Heart left ventricle (tissue), 16 donors: ENCODE measurements at places on chromosomes 2 and 18. TPM values are rescaled to one million over a fixed set of nuclear protein-coding genes. Genes with fewer than 3 reads are reported as not detected.

GRCh38 chr18:10131460-10132395 lies 217.9 kb downstream of the VAPA start:
- peaks cover 23% of the 10 kb centered on the region for H3K4me1 ChIP-seq
- peak overlapping the region; percentile 44 for H3K4me3 ChIP-seq

GRCh38 chr2:204386668-204387067 lies 158.6 kb upstream of the PARD3B start:
- H3K27me3 ChIP-seq, result no peaks in the 10 kb centered on the region
- H3K4me3 ChIP-seq, result no peak overlapping the region
- H3K4me1 ChIP-seq, result no peaks in the 10 kb centered on the region
- DNase-seq, result no peak
- no peak overlapping the region for H3K27ac ChIP-seq

- no peaks in the 10 kb centered on the region for H3K4me1 ChIP-seq
- no peaks in the 10 kb centered on the region for H3K27me3 ChIP-seq
- no peak for DNase-seq
- H3K4me3 ChIP-seq, result no peak overlapping the region
- no peak overlapping the region for H3K27ac ChIP-seq
- no peaks in the 10 kb centered on the region for H3K36me3 ChIP-seq
Observed at GRCh38 chr2:214904634-214905033, 95.2 kb upstream of the BARD1 start.

CAVIN2 gene
- 121 TPM for total RNA-seq

DNA sequence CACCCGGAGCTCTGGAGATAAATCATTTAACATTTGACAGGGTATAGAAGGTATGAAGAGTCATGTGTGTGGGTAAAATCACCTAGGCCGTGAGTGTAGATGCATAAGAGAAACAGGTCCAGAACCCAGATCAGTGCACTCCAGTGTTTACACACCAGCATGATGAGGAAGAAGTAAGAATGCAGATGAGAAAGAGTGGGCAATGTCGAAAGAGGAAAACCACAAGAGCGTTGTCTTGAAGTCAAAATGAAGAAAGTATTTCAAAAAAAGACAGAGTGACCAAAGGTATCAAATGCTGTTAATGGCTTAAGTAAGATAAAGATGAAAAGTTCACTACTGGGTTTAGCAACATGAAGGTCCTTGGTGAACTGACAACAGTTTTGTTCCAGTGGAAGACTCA lies 32.0 kb upstream of the PLB1 start:
- no peak overlapping the region for H3K4me3 ChIP-seq
- H3K36me3 ChIP-seq, result no peaks in the 10 kb centered on the region
- H3K27me3 ChIP-seq, result no peaks in the 10 kb centered on the region
- H3K4me1 ChIP-seq, result no peaks in the 10 kb centered on the region

DNA sequence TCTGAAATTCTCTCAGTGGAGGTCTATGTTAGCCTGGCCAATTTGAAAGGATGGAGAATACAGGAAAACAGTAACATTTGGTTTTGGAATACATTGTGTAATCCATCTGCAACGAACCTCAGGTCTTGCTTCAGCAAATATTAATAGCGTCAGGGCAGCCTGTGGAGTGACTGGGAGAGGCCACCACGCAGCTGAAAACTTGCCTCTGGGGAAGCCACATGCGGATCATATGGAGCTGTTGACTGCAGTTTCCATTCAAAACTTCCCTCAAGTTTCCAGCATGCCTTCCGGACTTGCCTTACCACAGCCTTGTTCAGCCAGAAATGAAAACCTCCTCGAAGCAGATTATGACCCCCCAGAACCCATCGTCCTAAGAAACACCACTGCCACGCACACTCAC lies 25.7 kb downstream of the BCL11A start:
- H3K4me3 ChIP-seq, result no peak overlapping the region
- H3K27ac ChIP-seq, result peak overlapping the region; percentile 58
- H3K4me1 ChIP-seq, result peaks cover 3% of the 10 kb centered on the region
- H3K27me3 ChIP-seq, result peaks cover 12% of the 10 kb centered on the region
- H3K36me3 ChIP-seq, result no peaks in the 10 kb centered on the region

OSR1 gene
- total RNA-seq, result 4.7 TPM

GRCh38 chr2:46299365-46300263 lies 2.4 kb downstream of the EPAS1 start:
- no peaks in the 10 kb centered on the region for H3K36me3 ChIP-seq
- H3K27ac ChIP-seq, result peak overlapping the region; percentile 95
- H3K27me3 ChIP-seq, result no peaks in the 10 kb centered on the region
- H3K4me1 ChIP-seq, result peaks cover 4% of the 10 kb centered on the region
- peak overlapping the region; percentile 88 for H3K4me3 ChIP-seq

UGT1A8 gene
- not detected for total RNA-seq

GRCh38 chr18:48728204-48728833 lies 189.5 kb downstream of the CTIF start:
- H3K4me1 ChIP-seq, result peaks cover 27% of the 10 kb centered on the region
- H3K27me3 ChIP-seq, result no peaks in the 10 kb centered on the region
- H3K4me3 ChIP-seq, result no peak overlapping the region
- peak overlapping the region; percentile 76 for H3K27ac ChIP-seq
- no peaks in the 10 kb centered on the region for H3K36me3 ChIP-seq

DNA sequence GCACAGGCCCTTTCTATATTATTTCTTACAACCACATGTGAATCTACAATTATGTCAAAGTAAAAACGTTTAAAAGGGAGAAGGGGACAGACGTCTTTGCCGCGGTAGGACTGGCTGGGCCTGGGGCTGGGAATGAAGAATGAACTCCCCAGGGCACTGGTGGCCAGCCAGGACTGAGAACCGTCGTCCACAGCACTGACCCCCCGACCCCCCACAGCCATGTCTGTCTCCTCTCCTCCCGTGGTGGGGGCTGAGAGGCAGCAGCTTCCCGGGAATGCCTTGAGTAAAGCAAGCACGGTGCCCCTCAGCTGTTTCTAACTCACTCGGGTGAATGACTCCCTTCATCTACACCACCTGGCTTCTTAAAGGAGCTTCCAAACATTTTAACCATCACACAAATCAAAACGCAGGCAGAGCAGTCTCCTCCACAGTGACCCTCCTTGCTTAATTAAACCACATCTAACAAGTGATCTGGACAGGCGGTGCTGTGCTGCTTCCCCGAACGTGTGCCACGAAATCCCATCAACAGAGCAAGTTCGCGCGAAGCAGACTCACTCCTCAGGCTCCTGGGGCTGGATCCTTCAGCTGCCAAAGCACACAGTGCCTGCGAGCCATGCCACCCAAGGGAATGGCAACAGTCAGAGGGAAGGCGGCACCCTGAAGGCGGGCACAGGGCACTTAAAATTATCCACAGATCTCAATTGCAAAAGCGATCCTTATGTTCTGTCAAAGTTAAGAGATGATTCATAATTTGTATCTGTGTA lies 217.7 kb downstream of the EIPR1 start:
- H3K27me3 ChIP-seq, result no peaks in the 10 kb centered on the region
- DNase-seq, result no peak
- no peak overlapping the region for H3K27ac ChIP-seq
- H3K36me3 ChIP-seq, result no peaks in the 10 kb centered on the region

- no peak overlapping the region for H3K4me3 ChIP-seq
- H3K36me3 ChIP-seq, result no peaks in the 10 kb centered on the region
- DNase-seq, result no peak
- no peaks in the 10 kb centered on the region for H3K27me3 ChIP-seq
- no peak overlapping the region for H3K27ac ChIP-seq
- H3K4me1 ChIP-seq, result peaks cover 29% of the 10 kb centered on the region
Observed at GRCh38 chr2:110771547-110772382, 39.4 kb downstream of the ACOXL start.

GRCh38 chr2:56107502-56108220 lies 76.1 kb upstream of the CCDC85A start:
- no peaks in the 10 kb centered on the region for H3K36me3 ChIP-seq
- H3K27me3 ChIP-seq, result no peaks in the 10 kb centered on the region
- no peak overlapping the region for H3K4me3 ChIP-seq
- H3K27ac ChIP-seq, result no peak overlapping the region

DNA sequence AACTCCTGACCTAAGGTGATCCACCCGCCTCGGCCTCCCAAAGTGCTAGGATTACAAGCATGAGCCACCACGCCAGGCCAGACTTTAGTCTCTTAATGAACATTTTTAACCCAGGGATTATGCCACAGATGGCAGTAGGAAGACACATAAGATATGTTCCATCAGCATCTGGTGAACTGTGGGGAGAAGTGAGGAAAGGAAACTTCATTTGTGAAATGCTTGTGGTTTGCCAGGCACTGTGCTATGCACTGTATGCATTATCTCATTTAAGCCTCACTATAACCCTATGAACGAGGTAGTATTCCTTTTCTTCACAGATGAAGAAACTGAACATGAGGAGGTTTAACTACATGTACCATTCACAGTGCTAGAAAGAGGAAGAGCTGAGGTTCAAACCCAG lies 29.3 kb downstream of the PTRHD1 start:
- H3K27ac ChIP-seq, result no peak overlapping the region
- no peak overlapping the region for H3K4me3 ChIP-seq
- H3K4me1 ChIP-seq, result no peaks in the 10 kb centered on the region
- H3K27me3 ChIP-seq, result no peaks in the 10 kb centered on the region
- H3K36me3 ChIP-seq, result peaks cover 82% of the 10 kb centered on the region
- no peak for DNase-seq

- H3K27me3 ChIP-seq, result no peaks in the 10 kb centered on the region
- H3K4me3 ChIP-seq, result no peak overlapping the region
- no peaks in the 10 kb centered on the region for H3K4me1 ChIP-seq
- no peaks in the 10 kb centered on the region for H3K36me3 ChIP-seq
- peak overlapping the region; percentile 63 for H3K27ac ChIP-seq
Observed at GRCh38 chr18:36655074-36655473, 173.7 kb downstream of the TPGS2 start.

DNA sequence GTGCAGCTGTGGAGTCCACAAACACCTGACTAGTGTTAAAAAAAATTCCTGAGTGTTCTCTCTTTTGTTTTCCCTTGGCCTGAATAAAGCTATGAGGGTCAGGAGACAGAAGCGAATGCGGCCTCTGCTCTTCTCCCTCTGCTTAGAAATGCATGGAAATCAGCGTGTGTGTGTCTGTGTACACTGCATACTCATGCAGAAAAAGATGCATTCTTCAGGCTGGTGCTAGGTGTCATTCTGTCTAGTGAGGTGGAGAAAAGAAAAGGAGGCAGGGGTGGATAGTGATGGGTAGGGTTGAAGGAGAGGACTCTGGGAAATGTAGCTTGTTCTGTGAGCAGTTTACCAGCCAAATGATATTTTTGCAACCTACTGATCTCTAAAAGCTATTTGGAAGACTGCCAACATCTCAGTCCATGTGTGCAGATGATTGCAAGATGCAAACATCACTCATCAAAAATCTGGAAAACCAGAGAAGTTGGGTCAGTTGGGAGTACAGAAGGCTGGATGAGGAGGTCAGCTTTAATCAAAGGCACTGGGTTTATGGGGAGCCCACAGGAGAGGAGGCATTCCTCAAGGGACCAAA lies 177.7 kb downstream of the INSIG2 start:
- DNase-seq, result no peak
- H3K4me1 ChIP-seq, result no peaks in the 10 kb centered on the region
- no peak overlapping the region for H3K27ac ChIP-seq
- no peak overlapping the region for H3K4me3 ChIP-seq

CD302 gene
- 10.5 TPM for total RNA-seq

- H3K27ac ChIP-seq, result peak overlapping the region; percentile 60
- no peaks in the 10 kb centered on the region for H3K27me3 ChIP-seq
- no peak for DNase-seq
- no peaks in the 10 kb centered on the region for H3K36me3 ChIP-seq
- no peak overlapping the region for H3K4me3 ChIP-seq
- peaks cover 33% of the 10 kb centered on the region for H3K4me1 ChIP-seq
Observed at GRCh38 chr2:237258116-237258515, 155.8 kb downstream of the COL6A3 start.

C2orf81 gene
- total RNA-seq, result 0.48 TPM

SCN7A gene
- total RNA-seq, result 16.8 TPM

DNA sequence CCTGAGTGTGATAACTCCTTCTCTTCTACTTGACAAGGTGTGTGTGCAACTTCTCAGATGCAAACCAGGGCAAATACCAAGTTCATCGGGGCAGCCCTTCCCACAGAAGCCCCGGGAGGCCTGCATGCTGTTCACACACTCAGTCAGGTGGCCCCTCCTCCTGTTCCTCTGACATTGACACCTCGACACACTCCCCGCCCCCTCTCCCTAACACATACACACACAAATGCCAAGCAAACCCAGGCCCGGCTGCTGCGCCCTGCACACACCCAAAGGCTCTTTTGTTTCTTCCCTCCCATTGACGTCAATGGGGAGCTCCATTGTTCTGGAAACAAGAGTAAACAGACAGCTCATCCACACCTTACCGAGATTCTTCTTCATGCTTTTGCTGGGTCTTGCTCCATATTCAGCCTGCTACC lies 1.7 kb upstream of the PER2 start:
- H3K4me3 ChIP-seq, result peak overlapping the region; percentile 96
- no peaks in the 10 kb centered on the region for H3K27me3 ChIP-seq
- H3K4me1 ChIP-seq, result peaks cover 46% of the 10 kb centered on the region
- peak; percentile 66 for DNase-seq
- peak overlapping the region; percentile 92 for H3K27ac ChIP-seq

GRCh38 chr2:172234716-172235691 lies 132.3 kb upstream of the DLX2 start:
- H3K27me3 ChIP-seq, result peaks cover 11% of the 10 kb centered on the region
- H3K4me3 ChIP-seq, result peak overlapping the region; percentile 44
- H3K27ac ChIP-seq, result peak overlapping the region; percentile 11
- H3K36me3 ChIP-seq, result no peaks in the 10 kb centered on the region
- peak; percentile 39 for DNase-seq

- no peak overlapping the region for H3K4me3 ChIP-seq
- peaks cover 98% of the 10 kb centered on the region for H3K36me3 ChIP-seq
- H3K4me1 ChIP-seq, result no peaks in the 10 kb centered on the region
- no peak overlapping the region for H3K27ac ChIP-seq
- no peak for DNase-seq
- H3K27me3 ChIP-seq, result no peaks in the 10 kb centered on the region
Observed at GRCh38 chr18:2707551-2708168, 52.1 kb downstream of the SMCHD1 start.

DNA sequence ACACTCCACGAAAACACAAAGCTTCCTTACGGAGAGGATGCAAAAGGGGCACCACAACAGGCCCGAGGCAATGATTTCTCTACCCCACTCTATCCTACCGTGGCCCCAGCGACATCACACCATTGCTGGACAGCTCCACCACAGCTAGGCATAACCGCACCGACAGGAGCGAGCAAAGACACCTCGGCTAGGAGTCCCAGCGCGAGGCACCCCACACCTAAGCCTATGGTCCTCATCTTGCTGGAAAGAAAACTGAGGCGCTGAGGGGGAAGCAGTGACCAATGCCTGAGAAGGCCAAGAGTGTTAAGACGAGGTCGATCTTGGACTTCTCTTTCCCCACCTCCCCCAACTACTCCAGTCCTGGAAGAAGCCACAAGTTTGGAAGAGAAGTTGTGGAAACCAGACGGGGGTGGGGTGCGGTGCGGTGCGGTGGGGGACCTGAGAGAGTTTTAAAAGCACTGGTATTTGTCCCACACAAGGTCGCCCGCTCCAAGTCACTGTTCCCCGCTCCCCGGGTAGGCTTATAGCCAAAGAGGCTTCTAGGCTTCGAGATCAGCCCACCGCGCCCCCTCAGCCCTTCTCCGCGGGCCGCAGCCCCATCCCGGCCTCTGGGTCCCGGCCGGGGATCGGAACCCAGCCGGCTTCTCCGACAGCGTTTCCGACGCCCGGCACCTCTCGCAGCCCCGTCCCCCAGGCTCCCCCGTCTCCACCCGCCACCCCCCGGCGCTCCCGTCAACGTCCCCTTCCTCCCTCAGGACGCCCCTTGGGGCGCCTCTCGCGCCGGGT lies 766 bp downstream of the PDE6D start:
- H3K4me1 ChIP-seq, result peaks cover 40% of the 10 kb centered on the region
- no peaks in the 10 kb centered on the region for H3K36me3 ChIP-seq
- peak overlapping the region; percentile 92 for H3K27ac ChIP-seq
- H3K4me3 ChIP-seq, result peak overlapping the region; percentile 79
- H3K27me3 ChIP-seq, result no peaks in the 10 kb centered on the region
